Lower lobe of right lung (tissue), 2 donors: ENCODE measurements at places on chromosomes 5 and 9. TPM values are rescaled to one million over a fixed set of nuclear protein-coding genes. Genes with fewer than 3 reads are reported as not detected.
A peak's percentile ranks its signal among the peaks of the same experiment; 100 is the strongest.

The TAS2R1 gene
- total RNA-seq = not detected

GRCh38 chr9:6758248-6758497, 400 bp downstream of the KDM4C start:
- H3K27me3 ChIP-seq = no peaks in the 10 kb centered on the region
- H3K4me1 ChIP-seq = peaks cover 16% of the 10 kb centered on the region
- H3K36me3 ChIP-seq = no peaks in the 10 kb centered on the region
- peak overlapping the region; percentile 96 for H3K4me3 ChIP-seq
- DNase-seq = no peak
- H3K27ac ChIP-seq = peak overlapping the region; percentile 97

- H3K27ac ChIP-seq = no peak overlapping the region
- no peaks in the 10 kb centered on the region for H3K27me3 ChIP-seq
Observed at GRCh38 chr5:164614707-164615106, 1109.3 kb downstream of the MAT2B start.

GRCh38 chr5:158462349-158463114, 603.6 kb upstream of the CLINT1 start:
- no peaks in the 10 kb centered on the region for H3K27me3 ChIP-seq
- no peak overlapping the region for H3K4me3 ChIP-seq
- peaks cover 22% of the 10 kb centered on the region for H3K4me1 ChIP-seq
- DNase-seq = no peak

DNA sequence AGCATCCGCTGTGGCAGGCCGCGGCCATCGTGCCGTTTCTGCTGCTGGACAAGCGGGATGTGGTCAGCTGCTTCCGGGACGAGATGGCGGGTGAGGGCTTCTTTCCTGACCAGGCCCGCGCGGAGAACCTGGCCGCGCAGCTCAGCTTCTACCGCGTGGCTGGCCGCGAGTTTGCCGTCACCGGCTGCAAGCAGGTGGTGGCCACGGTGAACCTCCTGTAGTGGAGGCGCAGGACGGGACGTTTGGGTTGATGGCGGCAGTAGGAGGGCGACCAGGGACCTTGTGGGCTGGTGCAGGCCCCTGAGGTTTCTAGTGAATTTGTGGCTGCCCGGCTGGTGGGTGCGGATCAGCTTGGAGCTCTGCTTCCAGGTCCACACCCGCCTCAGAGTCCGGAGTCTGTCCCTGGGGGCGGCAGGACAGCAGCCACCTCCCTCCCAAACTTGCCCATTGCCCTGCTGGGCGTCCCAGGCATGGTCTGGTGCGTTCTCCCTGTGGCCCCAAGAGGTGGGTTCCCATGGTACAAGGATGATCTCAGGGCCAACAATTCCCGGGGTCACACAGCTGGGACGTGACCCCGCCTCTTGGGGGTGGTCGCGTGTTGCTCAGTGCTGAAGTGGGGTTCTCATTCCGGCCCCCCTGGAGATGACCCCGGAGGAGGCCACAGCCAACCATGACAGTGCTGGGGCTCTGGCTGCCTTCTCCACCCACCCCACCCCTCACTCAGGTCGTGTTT, 2.4 kb downstream of the TOR4A start:
- H3K36me3 ChIP-seq = peaks cover 37% of the 10 kb centered on the region
- H3K4me3 ChIP-seq = no peak overlapping the region
- H3K27me3 ChIP-seq = no peaks in the 10 kb centered on the region

The ZMYND19 gene
- total RNA-seq = 15.2 TPM

The ZNF622 gene
- total RNA-seq = 28.1 TPM

- DNase-seq = peak; percentile 83
- no peaks in the 10 kb centered on the region for H3K27me3 ChIP-seq
- peak overlapping the region; percentile 80 for H3K27ac ChIP-seq
- H3K4me3 ChIP-seq = no peak overlapping the region
Observed at GRCh38 chr9:133113163-133113948, 7.7 kb downstream of the RALGDS start.

GRCh38 chr5:133367071-133367786, 245.1 kb downstream of the FSTL4 start:
- no peaks in the 10 kb centered on the region for H3K4me1 ChIP-seq
- H3K27ac ChIP-seq = no peak overlapping the region
- no peak overlapping the region for H3K4me3 ChIP-seq
- no peaks in the 10 kb centered on the region for H3K27me3 ChIP-seq
- no peaks in the 10 kb centered on the region for H3K36me3 ChIP-seq

The GBGT1 gene
- 38.5 TPM for total RNA-seq

GRCh38 chr9:134557331-134557730, 84.3 kb upstream of the COL5A1 start:
- H3K27ac ChIP-seq = no peak overlapping the region
- H3K4me3 ChIP-seq = no peak overlapping the region
- DNase-seq = no peak
- H3K36me3 ChIP-seq = no peaks in the 10 kb centered on the region
- H3K27me3 ChIP-seq = peaks cover 7% of the 10 kb centered on the region
- peaks cover 6% of the 10 kb centered on the region for H3K4me1 ChIP-seq

GRCh38 chr5:80761176-80761575, 106.4 kb upstream of the DHFR start:
- H3K4me3 ChIP-seq = no peak overlapping the region
- H3K27me3 ChIP-seq = no peaks in the 10 kb centered on the region
- no peaks in the 10 kb centered on the region for H3K4me1 ChIP-seq
- no peak for DNase-seq

- no peak overlapping the region for H3K27ac ChIP-seq
- H3K27me3 ChIP-seq = no peaks in the 10 kb centered on the region
- no peaks in the 10 kb centered on the region for H3K36me3 ChIP-seq
- no peak overlapping the region for H3K4me3 ChIP-seq
- no peak for DNase-seq
Observed at GRCh38 chr5:157236423-157236822, 29.5 kb upstream of the CYFIP2 start.

The ASPN gene
- 2.3 TPM for total RNA-seq

- H3K27ac ChIP-seq = no peak overlapping the region
- peaks cover 6% of the 10 kb centered on the region for H3K4me1 ChIP-seq
- H3K27me3 ChIP-seq = no peaks in the 10 kb centered on the region
- DNase-seq = no peak
Observed at GRCh38 chr5:113183694-113184093, 207.1 kb downstream of the DCP2 start.

- no peak overlapping the region for H3K27ac ChIP-seq
- peak overlapping the region; percentile 53 for H3K4me3 ChIP-seq
- H3K4me1 ChIP-seq = peaks cover 22% of the 10 kb centered on the region
- H3K27me3 ChIP-seq = peaks cover 78% of the 10 kb centered on the region
Observed at GRCh38 chr9:130939405-130940026, 469 bp upstream of the FIBCD1 start.

The NRARP gene
- 6.5 TPM for total RNA-seq
